Naive thymus-derived CD4-positive, alpha-beta T cell (primary cell): ENCODE measurements at places on chromosomes 4 and X. TPM values are rescaled to one million over a fixed set of nuclear protein-coding genes. Genes with fewer than 3 reads are reported as not detected.

DNA sequence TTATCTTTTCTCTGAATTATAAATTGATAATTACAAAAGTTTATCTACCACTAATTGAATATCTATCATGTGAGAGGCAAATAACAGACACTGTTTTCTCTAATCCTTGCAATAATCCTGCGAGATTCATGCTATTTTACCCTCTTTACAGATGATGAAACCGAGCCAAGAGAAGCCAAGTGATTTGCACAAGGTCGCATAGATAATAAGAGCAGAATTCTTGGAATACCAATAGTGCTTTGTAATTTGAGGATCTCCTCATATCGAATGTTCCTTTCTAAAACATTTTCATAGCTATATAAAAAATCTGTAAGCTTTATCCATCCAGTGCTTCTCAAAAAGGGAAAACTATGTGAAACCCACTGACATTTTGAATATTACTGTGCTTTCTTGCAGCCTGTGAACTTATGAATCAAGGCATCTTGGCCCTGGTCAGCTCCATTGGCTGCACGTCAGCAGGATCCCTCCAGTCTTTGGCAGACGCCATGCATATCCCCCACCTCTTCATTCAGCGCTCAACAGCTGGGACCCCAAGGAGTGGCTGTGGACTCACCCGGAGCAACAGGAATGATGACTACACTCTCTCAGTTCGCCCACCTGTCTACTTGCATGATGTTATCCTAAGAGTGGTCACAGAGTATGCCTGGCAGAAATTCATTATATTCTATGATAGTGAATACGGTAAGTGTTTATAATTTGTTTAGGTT is 743.8 kb upstream of the ATOH1 start:
- no peak for DNase-seq

ERVMER34-1 gene
- not detected for total RNA-seq

FAM53A gene
- 1.2 TPM for total RNA-seq

DNA sequence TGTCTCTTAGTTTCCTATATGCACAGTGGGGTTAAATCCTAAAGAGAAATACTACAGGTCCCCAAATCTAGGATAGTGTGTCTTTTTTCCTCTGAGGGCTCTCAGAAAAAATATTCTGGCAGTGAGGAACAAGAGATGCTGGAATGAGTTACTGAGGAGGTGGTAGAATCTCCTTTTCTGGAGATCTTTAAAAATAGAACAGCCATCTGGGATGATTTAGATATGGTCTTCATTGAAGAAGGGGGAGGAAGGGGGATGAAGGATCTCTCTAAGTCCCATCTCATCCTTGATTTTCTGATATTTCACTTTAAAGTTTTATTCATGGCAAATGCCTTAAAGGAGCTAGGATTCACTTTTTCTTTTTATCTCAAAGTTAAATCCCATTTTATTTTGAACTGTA is 235.0 kb downstream of the MAML3 start:
- DNase-seq = no peak

GRCh38 chr4:83599183-83599582 is 63.3 kb downstream of the GPAT3 start:
- no peak for DNase-seq

- DNase-seq = no peak
Measured at GRCh38 chr4:101761405-101761804, 29.1 kb upstream of the BANK1 start.

PIR gene
- not detected for total RNA-seq

GRCh38 chrX:30304866-30305265 is 4.3 kb downstream of the NR0B1 start:
- no peak for DNase-seq

SEC31A gene
- total RNA-seq = 137 TPM

FABP2 gene
- not detected in 2 replicates for total RNA-seq

GRCh38 chrX:68936126-68936525 is 107.3 kb downstream of the EFNB1 start:
- no peak for DNase-seq

DNA sequence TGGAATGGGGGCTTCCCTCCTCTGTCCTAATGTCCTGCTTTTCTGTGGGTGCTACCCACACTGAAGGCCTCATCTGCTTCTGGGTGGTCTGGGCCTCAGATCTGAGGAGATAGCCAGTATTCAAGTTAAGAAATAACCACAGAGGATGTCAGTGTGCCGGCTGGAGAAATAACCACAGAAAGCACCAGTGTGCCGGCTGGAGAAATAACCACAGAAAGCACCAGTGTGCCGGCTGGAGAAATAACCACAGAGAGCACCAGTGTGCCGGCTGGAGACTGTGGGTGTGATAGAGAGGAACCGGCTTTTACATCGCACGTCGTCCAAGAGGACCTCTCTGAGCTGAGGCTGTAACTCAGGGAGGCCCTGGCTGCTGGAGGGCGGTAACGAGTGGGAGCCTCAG is 65.7 kb upstream of the PSAPL1 start:
- DNase-seq = no peak

- DNase-seq = no peak
Measured at GRCh38 chr4:156230176-156230575, 276.5 kb upstream of the CTSO start.

DNA sequence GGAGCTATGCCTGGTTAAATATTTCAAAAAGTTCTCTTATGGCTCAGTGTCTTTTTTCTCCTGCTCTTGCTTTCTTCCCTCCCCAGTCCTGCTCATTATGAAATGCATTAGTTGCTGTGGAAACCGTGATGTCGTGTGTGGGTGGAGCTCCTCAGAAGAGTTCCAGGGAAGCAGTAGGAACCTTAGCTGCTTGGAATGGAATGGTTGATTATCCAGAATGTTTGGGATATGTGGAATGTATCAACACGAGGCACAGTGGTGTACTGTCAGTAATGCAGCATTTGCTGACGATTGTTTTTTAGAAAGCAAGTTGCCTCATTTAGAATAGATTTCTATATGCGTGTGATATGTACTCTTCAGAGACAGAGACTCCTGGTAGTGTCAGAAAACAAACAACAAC is 333.2 kb downstream of the ARHGAP10 start:
- DNase-seq = no peak

CT45A1 gene
- not detected for total RNA-seq

- DNase-seq = no peak
Measured at GRCh38 chrX:44428989-44429627, 85.6 kb upstream of the EFHC2 start.

DNA sequence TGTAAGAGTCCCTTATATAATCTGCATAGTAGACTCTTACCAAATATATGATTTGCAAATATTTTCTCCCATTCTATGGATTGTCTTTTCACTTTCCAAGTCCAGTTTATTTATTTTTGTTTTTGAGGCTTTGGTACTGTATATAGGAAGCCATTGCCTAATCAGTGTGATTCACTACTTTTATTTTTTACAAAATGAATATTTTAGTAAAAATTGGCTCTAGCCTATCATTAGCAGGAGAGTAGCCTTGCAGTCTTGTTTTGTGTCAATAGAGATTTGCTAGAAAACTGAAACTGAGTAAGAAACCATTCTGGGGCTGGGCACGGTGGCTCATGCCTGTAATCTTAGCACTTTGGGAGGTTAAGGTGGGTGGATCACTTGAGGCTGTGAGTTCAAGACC is 199.9 kb upstream of the MAB21L2 start:
- no peak for DNase-seq

MAMLD1 gene
- total RNA-seq = 1.1 TPM

DNA sequence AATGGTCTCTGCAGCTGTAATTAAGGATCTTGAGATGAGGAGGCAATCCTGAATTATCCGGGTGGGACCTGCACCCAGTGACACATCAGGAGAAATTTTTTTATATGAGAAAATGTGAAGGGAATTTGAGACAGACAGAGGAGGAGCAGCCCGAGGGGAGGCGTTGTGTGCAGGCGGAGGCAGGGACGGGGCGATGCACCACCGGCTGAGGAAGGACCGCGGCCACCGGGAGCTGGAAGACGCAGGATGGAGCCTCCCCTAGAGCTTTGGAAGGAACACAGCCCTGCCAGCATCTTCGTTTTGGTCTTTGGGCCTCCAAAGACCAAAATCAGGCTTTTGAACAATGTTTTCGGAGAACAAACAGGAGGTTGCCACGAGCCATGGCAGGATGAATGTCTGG is 85.0 kb upstream of the ADRA2C start:
- DNase-seq = no peak

DNA sequence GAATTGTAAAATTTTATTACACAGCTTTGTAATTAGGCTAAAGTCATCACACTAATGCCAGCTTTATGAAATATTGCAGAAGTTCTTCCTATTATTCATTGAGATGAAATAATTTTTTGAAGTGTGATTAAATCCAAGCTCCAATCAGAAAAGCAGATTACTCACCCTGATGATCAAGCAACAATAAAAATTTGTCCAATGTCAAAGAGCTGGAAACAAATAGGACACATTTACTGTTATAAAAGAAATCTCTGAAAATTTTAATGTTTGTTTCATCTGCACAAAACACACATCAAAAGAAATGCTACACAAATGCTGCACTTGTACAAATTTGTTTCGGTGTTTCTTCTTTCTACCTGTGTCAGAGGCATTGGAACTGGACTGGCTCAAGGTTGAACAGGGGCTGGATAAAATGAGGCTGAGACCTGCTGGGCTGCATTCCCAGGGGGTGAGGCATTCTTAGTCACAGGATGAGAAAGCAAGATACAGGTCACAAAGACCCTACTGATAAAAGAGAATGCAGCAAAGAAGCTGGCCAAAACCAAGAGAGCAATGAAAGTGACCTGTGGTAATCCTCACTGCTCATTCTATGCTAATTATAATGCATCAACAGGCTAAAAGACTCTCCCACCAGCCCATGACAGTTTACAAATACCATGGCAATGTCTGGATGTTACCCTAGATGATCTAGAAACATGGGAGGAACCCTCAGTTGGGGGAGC is 78.3 kb downstream of the GASK1B start:
- DNase-seq = no peak

TMPRSS11A gene
- not detected for total RNA-seq
